Left cardiac atrium (tissue), 4 donors: ENCODE measurements at places on chromosomes 1 and 21. TPM values are rescaled to one million over a fixed set of nuclear protein-coding genes. Genes with fewer than 3 reads are reported as not detected.

GRCh38 chr21:34702341-34703170 is 33.8 kb downstream of the CLIC6 start:
- DNase-seq, result peak; percentile 73

RNU1-1 gene
- 5,988 TPM for total RNA-seq

GRCh38 chr1:184433956-184434502 is 47.2 kb downstream of the C1orf21 start:
- no peak for DNase-seq

GRCh38 chr1:116529199-116529631 is 41.6 kb downstream of the CD58 start:
- DNase-seq, result no peak

GRCh38 chr1:190377294-190377693 is 100.4 kb downstream of the BRINP3 start:
- DNase-seq, result no peak

- no peak for DNase-seq
These were observed 149.0 kb downstream of the TGFBR3 start for GRCh38 chr1:91736715-91737615.

PDZK1 gene
- 0.12 TPM for total RNA-seq

DNA sequence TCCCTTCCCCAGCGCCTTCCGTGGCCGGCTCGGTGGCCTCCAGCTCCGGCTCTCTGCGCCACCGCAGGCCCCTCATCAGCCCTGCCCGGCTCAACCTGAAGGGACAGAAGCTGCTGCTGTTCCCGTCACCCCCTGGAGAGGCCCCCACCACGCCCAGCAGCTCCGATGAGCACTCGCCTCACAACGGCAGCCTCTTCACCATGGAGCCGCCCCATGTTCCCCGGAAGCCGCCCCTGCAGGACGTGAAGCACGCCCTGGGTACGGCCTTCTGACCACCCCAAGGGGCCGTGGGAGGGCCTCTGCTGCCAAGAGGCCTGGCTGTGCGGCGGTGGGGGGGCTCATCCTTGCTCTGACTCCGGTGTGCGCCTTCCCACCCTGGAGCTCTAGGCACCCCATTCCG is 21.8 kb downstream of the TMEM201 start:
- DNase-seq, result no peak

GRCh38 chr1:78044796-78045562 is 787 bp upstream of the GIPC2 start:
- DNase-seq, result no peak

HMGCS2 gene
- total RNA-seq, result 20.2 TPM

- no peak for DNase-seq
These were observed 64.0 kb upstream of the DIP2A start for GRCh38 chr21:46394595-46395104.

DIO1 gene
- total RNA-seq, result not detected

DNA sequence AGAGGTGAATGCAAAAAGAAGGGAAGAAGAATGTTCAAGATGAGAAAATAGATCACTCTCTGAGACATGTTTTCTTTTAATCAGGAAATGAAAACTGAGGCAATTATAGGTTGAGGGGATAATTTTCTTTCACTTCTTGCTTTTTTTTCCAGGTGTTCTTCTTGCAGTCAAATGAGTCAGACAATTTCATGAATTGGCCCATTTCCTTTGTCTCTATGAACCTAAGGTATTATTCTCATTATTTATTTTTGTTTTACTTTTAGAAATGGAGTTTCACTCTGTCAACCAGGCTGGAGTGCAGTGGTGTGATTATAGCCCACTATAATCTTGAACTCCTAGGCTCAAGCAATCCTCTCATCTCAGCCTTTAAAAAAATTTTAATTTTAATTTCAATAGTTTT is 3.5 kb upstream of the VASH2 start:
- DNase-seq, result no peak

DNA sequence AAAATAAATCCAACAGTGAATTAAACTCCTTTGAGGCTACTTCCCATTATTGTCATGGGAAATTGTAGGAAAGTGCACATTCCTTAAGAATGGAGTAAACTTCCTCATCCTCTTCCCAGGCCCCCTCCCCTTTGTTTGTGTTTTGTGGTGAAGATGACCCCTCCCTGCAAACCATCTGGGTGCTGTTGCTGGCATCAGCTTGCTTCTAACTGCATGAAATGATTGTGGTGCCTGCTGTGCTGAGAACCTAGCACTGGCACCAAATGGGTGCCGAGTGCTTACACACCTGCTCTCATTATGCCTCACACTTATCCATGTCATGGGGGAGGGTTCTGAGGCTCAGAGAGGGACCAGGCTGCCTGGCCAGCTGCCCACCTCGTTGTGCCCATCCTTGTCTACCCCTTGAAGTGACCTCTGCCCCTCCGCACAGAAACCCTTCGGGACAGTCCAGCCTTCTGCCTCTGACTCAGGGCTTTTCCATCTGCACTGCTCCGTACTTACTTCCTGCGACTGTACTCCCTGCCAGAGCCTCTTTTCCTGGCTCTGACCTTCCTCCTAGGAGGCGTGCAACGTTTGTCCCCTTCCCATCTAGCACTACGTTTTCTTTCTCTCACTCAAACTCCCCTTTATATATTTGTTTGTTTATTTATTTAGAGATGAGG is 30.6 kb downstream of the CAPN2 start:
- DNase-seq, result no peak

GRCh38 chr21:38951095-38951730 is 145.5 kb downstream of the ETS2 start:
- no peak for DNase-seq
